ENCODE measurements at places on chromosomes 16 and 17.

DNA sequence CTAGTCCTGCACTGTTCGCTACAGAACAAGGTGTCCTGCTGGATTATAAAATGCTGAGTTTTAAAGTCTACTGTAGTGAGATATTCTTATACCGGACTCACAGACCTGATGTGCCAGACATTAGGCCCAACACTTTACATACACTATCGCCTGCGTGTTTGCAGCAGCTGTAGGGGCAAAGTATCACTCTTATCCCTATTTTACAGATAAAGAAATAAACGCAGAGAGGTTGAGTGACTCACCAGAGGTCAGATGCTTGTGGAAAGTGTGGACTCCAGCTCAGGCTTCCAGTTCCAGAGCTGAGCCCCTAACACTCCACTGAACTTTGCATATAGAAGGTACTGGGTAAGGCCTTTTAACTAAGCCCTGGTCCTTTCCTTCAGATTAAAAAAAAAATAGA lies 47.4 kb downstream of the PLXDC1 start:
- no peak for DNase-seq

GRCh38 chr17:60960398-60961065 lies 282.9 kb downstream of the BCAS3 start:
- DNase-seq = no peak

- no peak for DNase-seq
Measured at GRCh38 chr17:41284546-41284945, 9.0 kb downstream of the KRTAP9-7 start.

DNA sequence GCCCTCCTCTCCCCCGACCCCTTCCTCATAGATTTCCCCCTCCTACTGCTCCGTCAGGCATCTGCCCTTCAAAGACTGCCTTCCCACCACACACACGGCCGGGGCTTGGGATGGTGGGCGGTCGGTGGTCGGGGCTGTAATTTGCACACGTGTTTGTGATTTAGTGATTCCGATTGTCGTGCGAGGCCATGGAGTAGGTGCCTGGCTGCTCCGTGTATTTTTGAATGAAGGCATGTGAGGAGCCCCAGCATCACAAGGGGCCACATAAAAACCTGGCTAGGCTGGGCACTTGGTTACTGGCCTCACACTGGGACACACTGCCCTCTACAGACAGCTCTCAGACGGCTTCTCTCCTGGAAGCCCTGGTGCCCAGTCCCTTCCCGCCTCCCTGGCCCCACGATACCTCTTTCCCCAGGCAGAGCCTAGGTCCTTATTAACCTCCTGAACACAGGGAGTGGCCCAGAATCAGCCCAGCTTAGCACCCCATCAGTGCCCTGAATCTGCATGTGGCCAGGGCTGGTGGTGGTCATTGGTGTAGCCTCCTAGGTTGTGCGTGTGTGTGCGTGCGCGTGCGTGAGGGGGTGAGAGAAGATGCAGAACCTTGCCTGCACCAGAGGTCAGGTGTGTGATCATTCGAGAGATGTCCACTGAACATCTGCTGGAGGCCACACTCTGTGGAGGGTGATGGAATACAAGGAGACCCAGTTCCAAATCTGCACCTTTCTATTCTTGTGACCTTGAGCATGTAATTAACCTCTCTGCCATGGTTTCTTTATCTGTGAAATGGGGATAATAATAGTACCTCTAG lies 1.3 kb upstream of the SOCS1 start:
- DNase-seq = peak; percentile 92

DNA sequence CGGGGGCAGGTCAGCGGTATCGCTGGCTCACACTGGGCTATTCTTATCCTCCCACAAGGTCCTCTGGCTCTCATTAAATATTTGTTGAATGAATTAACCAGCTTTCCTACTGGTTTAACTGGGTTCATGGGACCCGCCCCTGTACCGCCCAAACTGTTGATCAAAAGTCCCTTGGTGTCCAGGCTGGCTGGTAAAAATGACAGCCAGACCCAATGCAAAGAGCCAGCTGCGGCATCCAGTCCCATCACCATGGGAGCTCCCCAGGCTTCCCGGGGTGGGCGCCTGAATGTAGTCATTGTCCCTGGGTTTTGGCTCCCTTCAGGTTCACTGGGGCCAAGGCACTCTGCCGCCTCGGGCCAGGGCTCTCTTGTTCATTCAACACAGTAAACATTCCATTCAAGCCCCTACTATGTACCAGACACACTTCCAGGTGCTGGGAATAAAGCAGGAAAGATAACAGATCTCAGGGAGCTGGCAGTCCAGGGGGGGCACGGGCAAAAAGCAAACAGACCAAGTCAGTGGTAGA lies 11.7 kb upstream of the ATP2C2 start:
- DNase-seq = no peak

DNA sequence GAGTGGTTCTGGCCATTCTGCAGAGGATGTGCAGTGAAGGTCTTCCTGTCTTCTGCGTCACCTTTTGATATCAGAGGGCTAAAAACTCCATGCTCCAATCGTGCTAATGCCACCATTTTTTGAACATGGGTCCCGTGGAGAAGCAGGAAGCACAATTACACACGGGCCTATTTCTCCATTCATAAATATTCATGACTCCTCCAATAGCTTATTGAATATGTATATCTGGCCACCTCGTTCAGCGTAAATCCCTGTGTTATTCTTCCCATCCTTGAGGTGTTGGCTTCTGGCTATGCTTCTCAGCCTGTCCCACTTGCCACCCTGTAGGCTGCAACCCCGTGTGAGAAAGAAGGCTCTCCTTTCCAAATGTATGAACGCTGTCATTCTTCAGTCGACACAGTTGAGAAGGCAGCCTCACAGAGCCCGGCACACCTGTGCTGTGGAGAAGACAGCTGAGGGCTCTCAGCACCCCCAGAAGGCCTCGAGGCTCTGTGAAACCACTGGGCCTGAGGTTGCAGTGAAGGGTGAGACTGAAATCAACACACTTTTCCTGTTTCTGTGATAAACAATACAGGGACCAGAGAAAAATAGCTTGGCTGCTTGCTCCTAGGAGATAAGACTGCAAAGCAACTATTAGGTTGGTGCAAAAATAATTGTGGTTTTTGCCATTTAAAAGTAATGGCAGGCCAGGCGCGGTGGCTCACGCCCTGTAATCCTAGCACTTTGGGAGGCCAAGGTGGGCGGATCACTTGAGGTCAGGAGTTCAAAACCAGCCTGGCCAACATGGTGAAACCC lies 4.9 kb upstream of the ANKRD40CL start:
- DNase-seq = no peak

GRCh38 chr17:32936186-32936893 lies 8.4 kb downstream of the TMEM98 start:
- peak; percentile 88 for DNase-seq

GRCh38 chr16:9389543-9390207 lies 298.2 kb downstream of the HAPSTR1 start:
- DNase-seq = no peak

DNA sequence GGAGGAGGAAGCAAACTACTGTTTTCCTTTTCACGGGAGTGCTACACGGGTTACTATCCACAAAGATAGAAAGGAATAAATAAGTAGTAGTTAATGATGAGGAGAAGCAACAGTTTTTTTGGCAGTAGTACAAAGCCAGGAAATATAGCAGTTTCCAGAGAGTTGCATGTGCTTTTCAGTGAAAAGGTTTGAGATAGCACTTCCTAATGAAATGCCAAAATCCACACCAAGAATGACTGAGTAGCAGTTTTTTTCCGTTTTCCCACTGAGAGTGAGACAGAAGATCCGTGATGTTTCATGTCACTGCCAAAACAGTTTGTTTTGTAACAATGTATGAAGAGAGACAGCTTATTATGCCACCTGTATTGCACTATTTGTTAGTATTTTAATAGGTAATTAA lies 129.1 kb downstream of the STX8 start:
- DNase-seq = no peak

GRCh38 chr16:79765431-79765830 lies 164.9 kb upstream of the MAF start:
- no peak for DNase-seq

GRCh38 chr16:65890203-65890602 lies 476.3 kb upstream of the CDH5 start:
- no peak for DNase-seq

DNA sequence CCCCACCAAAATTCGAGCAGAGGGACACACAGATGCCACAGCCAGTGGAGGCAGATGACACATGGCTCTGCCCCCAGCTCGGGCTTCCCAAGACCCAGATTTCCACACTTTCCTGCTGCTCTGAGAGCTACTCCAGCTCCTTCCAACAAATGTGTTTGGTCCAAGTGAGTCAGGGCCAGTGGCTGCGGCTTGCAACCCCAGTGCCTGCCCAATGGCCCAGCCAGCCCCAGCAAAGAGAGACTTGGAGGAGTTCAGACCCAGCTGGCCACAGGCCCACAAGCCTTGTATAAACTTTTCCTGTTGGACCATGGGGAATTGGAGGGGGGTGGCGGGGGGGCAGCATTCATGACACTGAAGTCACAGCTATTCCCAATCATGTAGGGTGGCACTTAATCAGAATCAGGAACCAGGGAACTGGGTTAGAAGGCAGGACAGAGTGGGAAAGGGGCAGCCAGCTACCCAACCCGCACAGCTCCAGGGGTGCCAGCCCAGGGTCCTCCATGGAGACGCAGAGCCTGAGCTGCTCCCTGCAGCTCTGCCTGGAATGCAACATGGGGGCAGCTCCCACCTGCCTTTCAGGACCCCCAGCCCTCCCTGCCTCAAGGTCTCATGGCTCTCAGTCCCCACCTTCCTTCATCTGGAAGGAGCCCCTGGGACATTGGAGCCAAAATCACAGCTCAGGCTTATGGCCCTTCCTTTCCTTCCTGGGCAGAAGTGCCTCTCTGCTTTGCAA lies 17.5 kb upstream of the C16orf78 start:
- no peak for DNase-seq

DNA sequence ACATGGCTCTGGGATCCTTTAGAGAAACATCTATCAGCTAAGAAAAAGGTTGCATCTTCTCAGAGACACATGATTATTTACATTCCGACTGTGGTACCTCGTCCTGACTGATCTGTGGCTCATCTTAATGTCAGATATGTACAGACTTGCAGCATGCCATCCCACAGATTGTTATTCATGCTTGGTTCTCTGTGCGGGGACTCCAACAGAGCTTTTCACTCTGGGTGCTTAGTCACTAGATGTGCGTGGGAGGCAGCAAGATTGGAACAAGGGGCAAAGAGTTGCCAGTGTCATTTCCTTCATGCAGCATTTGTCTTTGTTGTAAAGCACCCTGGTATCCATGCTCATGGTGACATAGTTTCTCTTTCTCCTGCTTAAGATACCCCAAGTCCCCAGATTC lies 179.1 kb upstream of the CACNG5 start:
- no peak for DNase-seq

GRCh38 chr17:41912925-41913324 lies 5.8 kb downstream of the ACLY start:
- DNase-seq = no peak

DNA sequence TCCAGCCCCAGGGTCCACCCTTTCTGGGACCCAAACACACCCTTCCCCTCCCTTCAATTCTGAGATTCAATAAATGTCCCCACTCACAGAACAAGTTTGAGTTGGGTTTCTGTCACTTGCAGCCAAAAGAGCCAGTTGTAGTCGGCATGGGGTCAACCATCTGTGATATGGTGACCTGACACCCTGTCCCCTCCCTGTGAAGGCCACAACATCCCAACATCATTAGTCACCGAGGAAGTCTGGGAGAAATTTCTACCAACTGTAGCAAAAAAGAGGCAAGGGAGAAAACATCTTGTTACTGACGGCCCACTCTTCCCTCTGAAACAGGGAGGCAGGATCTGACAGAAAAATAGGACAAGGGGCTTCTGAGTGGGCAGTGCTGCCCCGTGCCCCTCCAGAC lies 638 bp upstream of the LYZL6 start:
- no peak for DNase-seq

DNA sequence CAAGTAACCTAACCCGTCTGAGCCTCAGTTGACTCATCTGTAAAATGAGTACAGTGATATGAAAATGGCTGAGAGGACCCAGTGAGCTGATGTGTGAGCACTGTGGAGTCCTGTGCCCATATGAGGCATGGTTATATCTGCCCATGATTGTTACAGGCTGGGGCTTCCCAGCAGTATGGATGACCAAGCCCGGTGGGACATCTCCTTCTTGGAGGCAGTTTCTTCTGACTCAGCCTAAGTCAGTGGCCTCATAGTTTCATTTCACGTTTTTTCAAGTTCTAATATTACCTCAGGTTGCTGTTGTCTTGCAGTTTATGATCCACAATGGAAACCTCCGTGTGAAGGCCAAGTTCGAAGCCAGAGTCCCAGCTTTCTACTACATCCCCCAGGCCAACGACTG lies 4.8 kb downstream of the ADAP2 start:
- no peak for DNase-seq

DNA sequence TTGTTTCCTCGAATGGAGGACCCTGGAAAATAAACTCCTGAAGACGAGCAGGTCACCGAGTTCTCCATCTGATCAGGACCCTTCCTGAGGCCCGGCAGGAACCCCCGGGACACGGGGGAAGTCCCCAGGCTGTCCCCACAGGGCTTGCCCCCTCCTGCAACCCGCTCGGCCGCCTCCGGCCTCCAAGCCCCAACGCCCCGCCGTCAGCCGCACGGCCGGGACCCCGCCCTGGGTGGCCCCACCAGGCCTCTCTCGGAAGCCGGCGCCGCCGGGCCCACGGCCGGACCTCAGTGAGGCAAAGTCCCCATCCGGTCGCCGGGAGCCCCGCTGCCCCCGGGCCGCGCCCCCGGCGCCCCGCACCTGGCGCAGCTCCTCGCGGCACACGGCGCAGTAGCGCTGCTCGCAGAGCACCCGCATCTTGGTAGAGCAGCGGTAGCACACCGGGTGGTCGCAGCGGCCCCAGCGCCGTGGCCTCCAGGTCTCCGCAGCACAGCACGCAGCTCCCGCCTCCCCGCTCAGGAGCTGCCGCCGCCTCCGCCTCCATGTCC lies 383 bp downstream of the ZNF598 start:
- DNase-seq = peak; percentile 38

GRCh38 chr16:56789360-56789759 lies 59.4 kb downstream of the NUP93 start:
- no peak for DNase-seq

GRCh38 chr17:14318918-14319205 lies 18.0 kb downstream of the HS3ST3B1 start:
- DNase-seq = no peak

- no peak for DNase-seq
Measured at GRCh38 chr16:79137426-79137939, 463.1 kb downstream of the MAF start.

GRCh38 chr16:8807189-8807588 lies 9.6 kb downstream of the PMM2 start:
- DNase-seq = no peak

DNA sequence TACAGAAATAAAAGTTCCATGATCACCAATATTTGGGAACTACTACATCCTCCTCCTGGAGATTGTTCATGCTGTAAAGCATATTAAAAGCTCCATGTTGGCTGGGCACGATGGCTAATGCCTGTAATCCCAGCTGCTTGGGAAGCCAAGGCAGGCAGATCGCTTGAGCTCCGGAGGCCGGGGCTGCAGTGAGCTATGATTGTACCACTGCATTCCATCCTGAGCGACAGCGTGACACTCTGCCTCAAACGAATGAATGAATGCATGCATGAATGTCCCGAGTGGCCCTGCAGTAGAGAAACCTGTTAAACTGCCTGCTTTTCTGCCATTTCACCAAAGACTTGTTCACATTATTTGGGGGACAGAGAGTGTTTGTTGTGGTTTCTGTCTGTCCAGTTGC lies 15.0 kb downstream of the CNEP1R1 start:
- no peak for DNase-seq
